DND-41 (cell line): ENCODE measurements at places on chromosomes 4 and X.

DNA sequence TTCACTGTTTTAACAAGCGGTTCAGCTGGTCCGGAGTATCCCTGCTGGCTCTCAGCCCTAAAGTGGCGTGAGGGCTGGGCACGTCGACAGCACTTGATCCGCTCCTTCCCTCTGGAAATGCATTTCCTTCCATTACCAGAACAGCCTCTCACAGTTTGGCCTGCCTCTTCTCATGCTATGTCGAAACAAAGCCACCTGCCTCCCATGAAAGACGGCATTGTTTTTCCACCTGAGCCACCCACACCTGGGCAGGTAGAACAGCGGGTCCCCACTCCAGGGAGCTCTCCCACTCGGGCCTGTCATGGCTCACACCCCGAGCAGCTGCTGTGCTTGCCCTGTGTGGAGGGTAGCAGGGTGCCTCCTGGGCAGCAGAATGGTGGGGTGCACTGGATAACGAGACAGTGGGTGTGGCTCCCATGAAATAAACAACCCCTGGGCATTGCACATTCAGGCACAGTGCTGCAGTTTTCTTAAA lies 86.2 kb downstream of the FHDC1 start:
- DNase-seq: no peak

DNA sequence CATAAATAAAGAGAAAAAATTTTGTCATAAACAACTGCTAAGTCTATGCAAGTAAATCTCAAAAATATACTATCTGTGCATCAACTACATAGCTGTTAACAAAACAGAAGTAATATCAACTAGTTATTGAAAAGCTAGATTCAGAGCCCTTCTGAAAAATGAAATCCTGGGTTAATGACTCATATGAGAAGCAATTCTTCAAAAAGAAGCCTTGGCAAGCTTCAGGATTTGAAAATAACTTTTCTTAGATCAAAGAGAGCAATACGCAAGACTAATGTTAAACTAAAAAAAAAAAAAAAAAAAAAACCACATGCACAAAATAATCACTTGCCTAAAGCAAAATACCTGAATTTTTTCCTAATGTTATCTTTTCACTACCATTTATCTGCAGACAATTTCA lies 566.1 kb upstream of the BOD1L1 start:
- DNase-seq: no peak

DNA sequence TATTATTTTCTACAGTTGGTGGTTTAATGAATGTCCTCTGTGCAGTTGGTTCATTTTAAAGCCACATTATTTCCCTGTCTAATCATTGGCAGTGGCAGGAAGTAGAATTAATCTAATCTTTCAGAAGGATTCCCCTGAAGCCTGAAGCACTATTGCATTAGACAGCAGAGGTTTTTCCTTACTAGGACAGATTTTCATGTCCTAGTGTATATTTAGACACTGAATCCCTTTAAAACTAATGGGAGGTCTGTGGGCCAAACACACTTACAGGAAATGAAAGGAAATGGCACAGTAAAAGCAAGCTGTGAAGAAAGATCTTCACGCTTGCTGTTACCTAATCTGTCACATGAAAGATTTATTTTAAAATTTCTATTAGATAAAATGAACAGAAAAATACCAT lies 165.2 kb downstream of the SLC39A8 start:
- DNase-seq: no peak

DNA sequence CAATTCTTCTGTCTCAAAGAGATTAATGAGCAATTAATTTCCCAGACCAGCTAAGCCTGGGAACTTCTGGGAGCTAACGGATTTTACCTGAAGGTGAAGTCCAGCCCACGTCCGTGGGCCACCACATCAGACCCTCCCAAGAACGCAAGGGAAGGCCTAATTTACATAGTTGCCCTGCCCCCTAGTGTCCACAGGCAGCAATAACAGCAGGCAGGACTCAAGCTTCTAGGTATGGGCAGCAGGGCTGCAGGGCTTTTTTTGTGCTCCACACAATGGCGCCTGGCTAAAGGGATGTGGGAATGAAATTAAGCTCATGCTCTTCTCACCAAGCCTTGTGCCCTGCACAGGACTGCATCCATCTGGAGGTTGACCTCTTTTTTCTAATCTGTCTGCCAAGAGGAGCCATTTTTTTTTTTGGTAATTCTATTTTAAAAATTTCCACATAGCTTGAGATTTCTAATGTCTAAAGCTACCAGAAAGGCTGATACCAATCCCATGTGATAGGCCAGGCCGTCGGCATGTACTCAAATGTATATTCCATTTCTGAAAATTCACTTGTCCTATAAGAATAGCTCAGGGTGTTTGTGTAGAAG lies 111.9 kb upstream of the TMEM164 start:
- peak; percentile 46 for DNase-seq

GRCh38 chr4:10441512-10441911 lies 15.7 kb downstream of the ZNF518B start:
- DNase-seq: no peak

DNA sequence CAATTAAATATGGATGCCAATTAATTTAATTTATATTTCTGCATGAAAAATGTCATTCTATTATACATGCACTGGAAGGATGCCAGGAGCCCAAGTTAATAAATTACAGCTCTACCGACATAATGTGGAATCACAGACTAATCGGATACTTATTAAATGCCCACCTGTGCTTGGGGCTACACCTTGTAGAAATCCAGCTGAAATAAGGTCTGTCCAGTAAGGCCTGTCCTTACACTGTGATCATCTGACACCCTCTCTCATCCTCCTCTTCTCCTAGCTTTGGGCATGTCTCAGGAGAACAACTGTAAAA lies 6.0 kb upstream of the SHISA3 start:
- no peak for DNase-seq

GRCh38 chr4:6524436-6524835 lies 50.6 kb upstream of the MAN2B2 start:
- DNase-seq: no peak

DNA sequence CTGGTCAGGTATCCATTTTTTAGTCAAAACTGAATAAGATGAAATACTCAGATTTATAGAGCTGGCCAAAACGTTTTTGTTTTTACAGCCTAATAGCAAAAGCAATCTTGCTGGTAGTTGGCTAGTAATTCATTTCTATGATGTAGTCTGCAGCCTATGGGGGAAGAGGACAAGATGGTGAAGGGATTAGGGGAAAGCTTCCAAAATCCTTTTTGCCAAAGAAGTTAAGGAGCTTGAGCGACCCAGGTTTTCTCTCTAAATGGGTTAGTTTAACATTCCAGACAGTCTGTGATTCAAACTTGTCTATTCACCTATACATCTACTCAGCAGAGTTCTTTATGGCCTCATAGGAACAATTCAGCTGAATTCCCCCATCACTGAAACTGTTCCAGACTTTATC lies 89.8 kb upstream of the SPRY1 start:
- DNase-seq: no peak

GRCh38 chr4:169811476-169811875 lies 53.7 kb upstream of the HPF1 start:
- DNase-seq: no peak

GRCh38 chr4:104571341-104571740 lies 76.6 kb upstream of the CXXC4 start:
- no peak for DNase-seq

DNA sequence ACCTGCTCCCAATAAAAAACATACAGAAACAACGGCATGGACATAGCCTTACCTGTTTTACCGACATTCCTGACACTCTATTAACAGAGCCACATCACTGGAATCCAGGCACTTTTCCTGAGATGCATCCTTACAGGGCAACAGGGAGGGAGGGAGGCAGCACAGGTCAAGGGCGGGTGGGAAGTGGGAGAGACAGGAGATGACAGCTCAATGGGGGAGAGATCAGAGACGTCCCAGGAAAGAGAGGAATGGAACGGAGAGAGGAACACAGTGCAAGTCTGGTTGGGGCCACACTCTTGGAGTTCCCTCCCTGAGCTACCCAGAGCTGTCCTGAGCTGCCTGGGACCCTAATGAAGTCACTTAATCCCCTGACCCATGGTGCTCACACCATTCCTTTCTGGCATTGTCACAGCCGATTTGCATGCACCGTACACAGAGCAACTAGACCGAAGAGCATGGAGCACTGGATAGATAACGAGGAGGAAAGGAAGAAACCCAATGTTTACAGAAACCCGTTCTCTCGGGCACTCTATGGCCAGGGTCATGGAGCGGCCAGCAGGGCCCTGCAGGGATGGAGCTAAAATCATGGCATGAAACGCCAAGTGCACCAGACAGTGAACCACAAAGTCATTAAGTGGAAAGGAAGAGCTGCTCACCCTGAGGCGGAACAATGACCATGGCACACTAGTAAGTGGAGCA lies 93.1 kb downstream of the NSUN7 start:
- DNase-seq: no peak

- no peak for DNase-seq
These were observed 979.3 kb downstream of the GLUD2 start for GRCh38 chrX:122026665-122027064.

GRCh38 chrX:38006291-38006690 lies at the start of gene SYTL5:
Gene SYTL5, plus strand, starts transcription at chrX:38006553. Its CDS starts 27,337 bp downstream, at chrX:38033890.
- DNase-seq: no peak
